AG10803 (cell line): ENCODE measurements at places on chromosomes 11 and 22.

DNA sequence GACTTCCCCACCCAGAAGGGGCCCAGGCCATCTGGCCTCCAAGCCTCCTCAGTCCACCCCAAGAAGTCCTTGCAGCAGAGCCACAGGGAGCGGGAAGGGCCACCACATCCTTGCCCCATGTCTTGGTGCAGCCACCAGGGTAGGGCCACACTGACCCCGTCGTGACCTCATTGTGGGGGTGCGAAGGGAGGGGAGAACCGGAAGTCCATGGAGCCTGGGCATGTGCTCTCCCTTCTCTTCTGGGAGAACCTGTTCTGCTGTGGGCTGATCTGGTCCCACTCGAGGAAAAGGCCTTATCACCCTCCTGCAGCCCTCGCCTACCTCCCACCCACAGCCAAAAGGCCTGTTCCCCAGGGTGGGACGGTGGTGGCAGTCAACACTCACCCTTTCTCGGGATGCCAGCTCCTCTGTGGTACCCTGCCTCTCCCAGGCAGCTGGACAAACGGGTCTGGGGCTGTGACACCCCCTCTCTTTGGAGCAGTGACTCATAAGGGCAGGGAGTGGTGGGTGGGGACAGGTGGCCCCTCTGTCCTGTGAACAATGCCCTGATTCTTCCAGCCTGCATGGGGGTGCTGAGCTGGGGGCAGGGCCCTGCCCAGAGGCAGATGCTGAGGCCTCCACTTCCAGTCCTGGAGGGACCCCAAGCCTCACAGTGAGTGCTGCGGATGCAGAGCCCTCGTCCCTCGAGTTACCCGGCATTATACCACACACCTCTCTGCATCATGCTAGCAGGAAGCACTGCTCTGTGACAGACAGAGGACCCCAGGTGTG is 14.6 kb upstream of the CTSD start:
- DNase-seq, result no peak

- DNase-seq, result peak; percentile 88
These were observed 52.4 kb upstream of the RBFOX2 start for GRCh38 chr22:36081023-36081431.

DNA sequence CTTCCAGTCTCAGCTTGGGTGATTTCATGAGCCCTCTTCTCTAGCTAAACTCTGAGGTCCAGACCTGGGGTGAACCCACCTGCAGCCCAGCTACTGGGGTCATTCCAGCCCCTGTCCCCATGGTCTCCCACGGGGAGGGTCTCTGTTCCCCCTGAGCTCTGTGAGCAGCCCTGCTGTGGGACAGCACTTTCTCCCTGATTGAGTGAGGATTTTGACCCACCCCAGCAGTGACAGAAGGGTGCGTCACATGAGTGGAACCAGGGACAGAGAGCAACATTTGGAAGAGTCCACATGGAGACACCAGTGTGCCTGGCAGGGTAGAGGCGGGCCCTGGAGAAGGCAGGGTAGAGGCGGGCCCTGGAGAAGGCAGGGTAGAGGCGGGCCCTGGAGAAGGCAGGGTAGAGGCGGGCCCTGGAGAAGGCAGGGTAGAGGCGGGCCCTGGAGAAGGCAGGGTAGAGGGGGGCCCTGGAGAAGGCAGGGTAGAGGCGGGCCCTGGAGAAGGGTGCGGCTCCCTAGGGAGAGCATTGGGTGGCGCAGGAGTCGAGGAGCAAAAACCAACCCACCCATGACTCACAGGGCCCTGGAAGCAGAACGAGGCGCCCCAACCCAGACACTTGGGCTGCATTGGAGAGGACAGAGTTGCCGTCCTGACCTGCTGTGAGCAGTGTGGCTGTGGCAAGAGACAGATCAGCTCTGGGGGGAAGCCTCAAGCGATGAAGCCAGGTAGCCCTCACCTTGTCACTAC is 227.7 kb upstream of the B3GAT1 start:
- DNase-seq, result no peak

GRCh38 chr22:26952451-26953011 is 295.1 kb downstream of the MIAT start:
- DNase-seq, result no peak

DNA sequence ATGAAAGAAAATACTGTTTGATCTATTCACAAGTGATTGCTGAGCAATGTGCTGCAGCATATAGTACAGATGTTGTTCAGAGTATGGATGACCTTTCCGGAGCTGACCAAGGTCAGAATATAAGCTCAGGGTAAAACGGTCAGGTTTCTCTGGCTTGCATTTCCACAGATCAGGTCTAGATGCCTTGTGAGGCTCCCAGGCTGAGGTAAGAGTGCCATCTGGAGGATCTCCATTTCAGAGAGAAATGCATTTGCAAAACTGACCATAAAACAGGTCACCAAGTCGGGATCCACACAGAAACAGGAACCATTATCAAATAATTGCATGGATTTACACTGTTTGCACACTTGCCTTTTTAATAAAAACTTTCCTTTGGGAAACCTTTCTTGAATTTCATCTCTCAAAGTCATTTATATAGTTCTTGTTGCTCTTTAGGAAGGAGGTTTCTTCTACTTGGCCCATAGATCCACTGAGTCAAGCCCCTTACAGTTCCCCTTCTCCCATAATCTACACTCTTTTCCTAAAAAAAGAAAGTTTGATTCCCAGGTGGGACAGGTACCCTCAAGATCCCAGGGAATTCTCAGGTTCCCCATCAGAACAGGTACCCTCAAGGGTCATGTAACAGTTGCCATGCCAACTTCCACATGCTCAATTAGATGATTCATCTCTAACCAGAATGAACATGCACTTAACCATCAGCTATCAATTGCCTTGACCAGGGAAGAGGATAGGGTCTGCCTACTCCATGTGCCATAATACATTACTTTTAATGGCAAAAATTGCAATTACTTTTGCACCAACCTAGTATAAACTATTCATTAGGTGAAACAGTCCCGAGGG is 25.0 kb upstream of the TMPRSS5 start:
- DNase-seq, result peak; percentile 65

DNA sequence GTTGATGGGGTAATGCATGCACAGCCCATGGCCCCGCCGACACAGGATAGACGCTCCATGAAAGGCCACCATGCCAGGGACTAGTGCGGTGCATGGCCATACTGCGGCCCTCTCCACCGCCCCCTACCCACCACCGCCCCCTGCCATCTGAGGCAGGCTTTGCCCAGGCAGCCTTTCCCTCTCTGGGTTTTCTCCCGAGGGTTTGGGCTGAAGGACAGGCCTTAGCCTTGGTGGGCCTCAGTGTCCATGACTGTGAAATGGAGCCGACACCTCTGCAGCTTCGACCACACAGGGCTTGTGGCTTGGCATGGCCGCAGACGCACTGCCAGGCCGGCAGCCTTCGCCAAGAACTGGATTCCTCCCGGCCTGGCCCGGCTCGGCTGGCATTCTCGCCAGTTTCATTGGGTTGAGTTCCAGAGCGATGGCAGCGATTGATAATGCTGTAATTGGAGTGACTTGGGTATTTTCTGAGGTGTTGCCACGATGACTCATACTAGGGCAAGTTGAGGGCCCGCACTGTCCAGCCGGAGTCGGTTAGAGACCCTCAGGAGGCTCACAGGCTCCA is 111.3 kb downstream of the WNT7B start:
- DNase-seq, result no peak

DNA sequence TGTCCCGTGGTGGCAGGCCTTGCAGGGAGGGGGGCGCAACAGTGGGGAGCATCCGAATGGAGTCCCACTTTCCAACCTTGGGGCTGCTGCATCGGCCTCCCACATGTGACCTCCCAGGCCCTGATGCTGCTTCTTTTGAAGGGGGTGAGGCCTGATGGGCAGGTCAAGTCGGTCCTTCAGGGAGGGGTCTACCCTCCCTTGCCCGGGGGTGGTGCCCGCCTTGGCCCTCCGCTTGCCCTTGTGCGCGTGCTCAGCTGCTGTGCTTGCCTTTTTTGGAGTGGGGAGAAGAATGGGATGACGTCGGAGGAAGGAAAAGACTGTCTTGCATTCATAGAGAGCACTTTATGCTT is 66.9 kb downstream of the PRDM11 start:
- no peak for DNase-seq

DNA sequence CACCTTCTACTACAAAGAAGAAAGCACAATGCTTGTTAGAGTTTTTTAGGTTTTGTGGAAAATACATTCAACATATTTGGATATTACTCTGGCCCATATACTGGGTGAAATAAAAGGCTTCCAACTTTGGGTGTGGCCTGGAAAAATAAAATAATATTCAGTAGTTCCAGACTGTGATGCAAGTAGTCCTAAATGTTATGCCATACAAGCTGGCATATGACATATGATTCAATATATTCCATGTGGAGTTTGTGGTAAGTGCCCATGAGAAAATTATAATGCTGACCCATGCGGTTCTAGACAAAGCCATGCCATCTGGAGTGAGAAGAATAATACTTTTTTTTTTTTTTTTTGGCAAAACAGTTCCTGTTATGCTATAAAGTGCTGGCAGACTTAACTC is 683.3 kb downstream of the LUZP2 start:
- no peak for DNase-seq
